ENCODE measurements at places on chromosomes 1 and 21. TPM values are rescaled to one million over a fixed set of nuclear protein-coding genes. Genes with fewer than 3 reads are reported as not detected.

Gene GBP6
- polyA plus RNA-seq: not detected

Gene RGS13
- not detected for polyA plus RNA-seq

Gene LMOD1
- polyA plus RNA-seq: 0.34 TPM

Gene MSH4
- 0.11 TPM for polyA plus RNA-seq

Gene EDEM3
- 65.0 TPM for polyA plus RNA-seq

Gene KCNJ15
- not detected for polyA plus RNA-seq

Gene EPRS1
- 210 TPM for polyA plus RNA-seq

Gene PRRX1
- 2.3 TPM for polyA plus RNA-seq

Gene CHRM3
- 9.5 TPM for polyA plus RNA-seq

Gene ZBTB8B
- 0.77 TPM for polyA plus RNA-seq

Gene UBXN10
- 1.3 TPM for polyA plus RNA-seq

Gene OLFML3
- 0.50 TPM for polyA plus RNA-seq

Gene TCEA3
- 1.3 TPM for polyA plus RNA-seq

Gene MAP10
- 1.5 TPM for polyA plus RNA-seq

Gene OR2G6
- not detected for polyA plus RNA-seq

Gene FCGR3B
- polyA plus RNA-seq: not detected

Gene PHTF1
- polyA plus RNA-seq: 69.8 TPM

Gene DTL
- not detected for polyA plus RNA-seq

Measured in Purkinje cell (primary cell).